ENCODE measurements at places on chromosomes 13 and 19.

DNA sequence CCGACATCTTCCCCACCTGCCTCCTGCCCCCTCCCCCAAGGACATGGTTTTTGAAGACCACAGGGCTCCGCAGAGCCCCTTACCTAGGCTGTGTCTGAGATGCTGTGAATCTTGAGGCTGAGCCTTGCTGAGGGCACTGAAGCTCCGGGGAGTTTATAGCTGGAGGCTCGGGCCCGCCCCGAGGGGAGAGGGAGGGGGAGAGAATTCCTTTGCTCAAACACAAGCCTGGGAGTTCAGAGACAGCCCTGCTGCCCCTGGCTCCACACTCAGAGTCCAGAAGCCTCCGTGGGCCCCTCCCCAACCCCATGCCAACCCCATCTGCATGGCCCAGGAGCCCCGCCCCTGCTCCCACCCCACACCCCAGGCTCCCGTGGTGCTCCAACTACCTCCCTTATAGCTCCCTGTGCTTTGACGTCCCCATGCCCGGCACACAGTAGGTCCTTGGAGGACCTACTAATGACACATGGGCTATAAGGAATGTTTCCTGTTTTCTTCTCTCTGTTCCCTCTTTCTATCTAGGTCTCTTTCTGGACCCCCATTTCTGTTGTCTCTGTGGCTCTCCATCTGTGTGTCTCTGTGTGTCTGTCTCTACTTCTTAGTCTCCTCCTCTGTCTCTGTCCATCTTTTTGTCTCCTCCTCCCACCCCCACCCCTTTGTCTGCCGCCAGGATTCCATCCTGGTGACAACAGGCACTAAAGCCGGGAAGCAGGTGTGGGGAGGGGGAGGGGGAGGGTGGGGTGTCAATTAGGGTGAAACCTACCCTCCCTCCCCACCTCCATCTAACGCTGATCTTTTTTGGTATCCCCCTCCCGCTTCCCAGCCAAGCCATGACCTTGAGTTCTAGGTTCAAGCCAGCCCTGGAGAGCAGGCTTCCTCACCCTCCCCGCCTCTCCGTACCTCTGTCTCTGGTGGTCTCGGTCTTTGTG lies at the start of gene TNNT1:
TSS of gene TNNT1 (minus strand) at position 129 of the 926 bp plus-strand sequence. CDS start 2,049 bp downstream, outside the sequence.
- no peak for DNase-seq

DNA sequence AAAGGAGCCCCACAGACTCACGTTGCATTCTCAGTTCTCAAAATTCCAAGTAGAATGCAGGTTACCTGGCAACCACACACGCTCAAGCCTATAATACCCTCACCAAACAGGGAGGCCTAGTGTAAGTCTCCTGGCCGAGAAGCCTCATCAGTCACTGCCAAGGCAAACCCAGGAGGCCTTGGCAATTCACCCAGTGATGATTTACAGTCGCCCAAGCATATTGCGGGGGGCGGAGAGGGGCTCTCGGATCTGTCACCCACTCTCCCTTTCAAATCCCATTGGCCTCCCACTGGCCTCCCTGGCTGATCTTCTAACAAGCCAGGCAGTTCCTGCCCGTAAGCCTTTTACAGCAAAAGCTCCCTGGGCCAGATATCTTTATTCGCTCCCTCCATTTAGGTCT lies 1.1 kb downstream of the AKAP8L start:
- DNase-seq: no peak

GRCh38 chr13:106484084-106484483 lies 51.4 kb downstream of the EFNB2 start:
- DNase-seq: no peak

GRCh38 chr19:54481326-54481930 lies 8.3 kb upstream of the CDC42EP5 start:
- no peak for DNase-seq

DNA sequence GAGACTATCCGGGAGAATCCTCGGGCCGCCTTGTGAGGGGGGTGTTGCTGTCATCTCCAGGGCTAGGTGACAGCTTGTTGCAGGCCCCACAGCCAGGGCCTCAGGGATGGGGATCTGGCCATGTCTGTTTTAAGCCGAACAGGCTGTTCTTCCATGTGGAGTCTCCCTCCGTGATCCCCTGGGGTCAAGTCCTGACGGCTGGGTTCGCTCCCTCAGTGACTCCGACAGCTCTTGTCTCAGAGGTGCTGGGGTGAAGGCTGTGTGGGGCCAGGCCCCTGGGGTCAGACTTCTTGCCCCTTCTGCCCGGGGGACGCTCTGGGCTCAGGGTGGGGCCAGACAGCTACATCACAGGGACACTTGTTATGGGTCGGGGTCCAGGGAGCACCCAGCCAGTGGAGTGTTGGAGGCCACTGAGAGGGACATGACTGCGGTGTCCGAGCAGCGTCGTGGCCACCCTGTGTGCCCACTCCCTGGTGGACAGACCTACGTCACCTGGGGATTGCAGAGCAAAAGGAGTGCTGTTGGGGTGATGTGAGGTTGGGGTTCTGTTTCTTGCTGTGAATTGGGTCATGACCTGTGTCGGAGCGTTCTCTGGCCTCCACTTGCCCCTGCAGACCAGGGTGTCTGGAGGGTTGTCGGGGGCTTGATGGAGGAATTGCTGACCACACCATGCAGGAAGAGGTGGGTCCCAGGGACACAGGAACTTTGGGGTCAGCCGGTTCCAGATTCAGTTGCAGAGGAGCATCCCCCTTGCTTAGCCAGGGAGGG lies 21.5 kb downstream of the EPN1 start:
- DNase-seq: no peak

DNA sequence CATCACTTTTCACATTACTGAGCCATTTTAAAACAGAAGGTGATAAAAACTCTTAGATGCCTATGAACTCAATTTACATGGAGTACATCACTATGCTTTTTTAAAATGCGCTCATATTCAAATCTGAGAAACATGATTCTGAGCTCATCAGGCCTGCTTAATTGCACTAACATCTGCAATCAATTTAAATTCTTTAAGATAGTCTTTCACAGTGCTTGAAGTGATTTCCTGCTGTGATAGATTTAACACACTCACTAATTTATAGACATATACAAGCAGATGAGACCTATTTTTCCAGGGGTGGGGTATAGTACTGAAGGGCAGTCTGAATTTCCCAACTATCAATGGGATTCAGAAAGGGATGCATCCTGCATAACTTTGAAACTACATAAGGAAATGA lies 82.9 kb downstream of the DIAPH3 start:
- no peak for DNase-seq

DNA sequence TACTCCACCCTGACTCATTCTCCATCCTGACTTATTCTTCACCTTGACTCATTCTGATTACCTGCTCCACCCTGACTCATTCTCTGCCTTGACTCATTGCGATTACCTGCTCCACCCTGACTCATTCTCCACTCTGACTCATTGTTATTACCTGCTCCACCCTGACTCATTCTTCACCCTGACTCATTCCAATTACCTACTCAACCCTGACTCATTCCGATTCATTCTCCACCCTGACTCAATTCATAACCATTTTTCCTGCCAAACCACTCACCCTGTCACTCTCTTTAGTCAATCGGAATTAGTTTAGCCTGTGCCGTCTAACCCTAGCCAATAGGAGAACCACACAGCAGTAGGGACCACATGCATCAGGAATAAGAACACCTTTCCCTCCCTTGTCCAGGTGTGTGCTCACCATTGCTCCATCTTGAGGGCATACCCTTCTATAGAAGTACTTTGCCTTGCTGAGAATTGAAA lies 1227.4 kb upstream of the PCDH20 start:
- DNase-seq: no peak

- DNase-seq: no peak
These were observed 87.1 kb upstream of the IPO5 start for GRCh38 chr13:97866346-97866745.

DNA sequence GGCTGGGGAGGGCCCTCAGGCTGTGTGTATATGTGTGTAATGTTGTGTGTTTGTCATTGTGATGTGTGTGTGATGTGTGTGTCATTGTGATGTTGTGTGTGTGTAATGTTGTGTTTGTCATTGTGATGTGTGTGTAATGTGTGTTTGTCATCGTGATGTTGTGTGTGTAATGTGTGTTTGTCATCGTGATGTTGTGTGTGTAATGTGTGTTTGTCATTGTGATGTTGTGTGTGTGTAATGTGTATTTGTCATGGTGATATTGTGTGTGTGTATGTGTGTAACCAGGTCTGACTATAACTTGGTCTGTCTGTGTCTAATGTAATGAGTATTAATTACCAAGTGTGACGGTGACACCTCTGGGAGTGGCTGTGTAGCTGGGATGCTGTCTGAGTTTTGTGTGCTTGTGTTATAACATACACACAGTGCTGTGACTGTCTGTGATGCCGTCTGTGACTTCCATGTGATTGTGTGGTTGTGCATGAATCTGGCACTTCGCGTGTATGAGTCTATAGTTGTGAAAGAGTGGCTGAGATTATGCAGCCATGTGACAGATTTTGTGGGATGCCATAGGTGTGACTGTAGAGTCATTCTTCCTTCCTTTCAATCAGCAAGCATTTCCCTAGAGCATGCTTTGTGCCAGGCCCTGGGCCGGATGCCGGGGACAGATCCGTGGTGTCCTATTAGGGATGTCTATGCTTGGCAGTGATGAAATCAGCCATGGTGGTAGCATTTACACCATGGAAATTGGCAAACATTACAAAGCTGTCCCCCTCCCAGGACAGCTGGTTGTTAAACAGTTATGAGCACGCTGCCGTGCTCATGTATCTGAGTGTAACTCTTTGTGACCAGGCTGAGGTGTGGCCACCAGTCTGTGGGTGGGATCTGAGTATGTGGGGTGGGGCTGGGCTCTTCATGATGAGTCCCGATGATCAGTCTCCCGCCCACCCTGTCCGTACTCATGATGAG lies 6.4 kb downstream of the TNFSF14 start:
- DNase-seq: no peak

- no peak for DNase-seq
These were observed 3.2 kb downstream of the NPAS1 start for GRCh38 chr19:47022541-47023447.

GRCh38 chr19:6073858-6074708 lies 36.2 kb downstream of the RFX2 start:
- DNase-seq: no peak

DNA sequence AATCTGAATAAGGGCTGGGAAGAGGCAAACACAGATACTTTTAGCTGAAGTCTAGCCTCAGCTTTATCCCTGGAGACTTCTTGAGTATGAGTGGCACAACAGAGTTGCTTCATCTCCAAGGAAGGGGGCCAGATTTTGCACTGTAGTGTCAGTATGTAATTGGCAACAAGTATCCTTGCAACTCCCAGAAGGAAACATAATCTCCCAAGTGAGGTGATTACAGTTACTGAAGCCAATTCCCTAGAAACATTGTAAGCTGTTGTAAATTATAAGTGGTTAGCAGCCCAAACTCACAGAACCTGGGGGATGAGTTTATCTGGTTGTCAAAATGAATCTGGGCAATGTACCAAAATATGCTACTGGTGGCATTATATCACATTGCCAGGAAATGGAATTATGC lies 2065.7 kb upstream of the PCDH20 start:
- DNase-seq: no peak

DNA sequence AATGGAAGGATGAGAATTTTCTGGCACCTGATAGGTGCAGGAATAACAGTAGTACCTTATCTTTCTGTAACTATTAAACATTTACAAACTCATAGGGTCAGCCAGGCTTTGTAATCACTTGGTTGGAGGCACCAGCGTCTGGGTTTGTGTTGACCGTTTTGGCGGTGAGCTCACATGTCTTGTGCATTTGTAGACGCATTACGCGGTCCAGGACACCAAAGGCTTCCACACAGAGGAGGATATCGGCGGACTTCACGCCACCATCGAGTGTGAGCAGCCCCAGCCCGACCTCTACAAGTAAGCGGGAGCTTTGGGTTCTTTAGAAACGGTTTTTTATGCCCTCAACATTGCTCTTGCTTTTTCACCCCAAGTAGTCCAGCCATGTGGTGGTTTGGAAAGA lies 129.3 kb downstream of the ATP11A start:
- DNase-seq: no peak

DNA sequence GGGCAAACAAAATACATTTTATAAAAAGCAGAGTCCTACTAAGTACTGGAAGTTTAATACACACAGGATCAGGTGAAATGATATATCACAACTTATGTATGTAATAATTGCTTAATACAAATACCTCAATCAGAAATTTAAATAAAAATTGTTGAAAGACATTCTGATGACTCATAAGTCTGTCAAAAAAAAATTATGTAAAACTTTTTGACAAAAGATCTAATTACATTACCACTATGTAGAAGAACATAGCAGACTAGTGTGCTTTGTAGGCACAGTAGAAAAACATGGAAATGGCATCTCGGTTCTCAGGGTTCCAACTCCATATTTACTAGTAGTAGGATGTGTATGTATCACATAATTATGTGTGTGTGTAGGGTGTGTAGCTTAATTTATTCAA lies 156.2 kb downstream of the DNAJC3 start:
- no peak for DNase-seq

DNA sequence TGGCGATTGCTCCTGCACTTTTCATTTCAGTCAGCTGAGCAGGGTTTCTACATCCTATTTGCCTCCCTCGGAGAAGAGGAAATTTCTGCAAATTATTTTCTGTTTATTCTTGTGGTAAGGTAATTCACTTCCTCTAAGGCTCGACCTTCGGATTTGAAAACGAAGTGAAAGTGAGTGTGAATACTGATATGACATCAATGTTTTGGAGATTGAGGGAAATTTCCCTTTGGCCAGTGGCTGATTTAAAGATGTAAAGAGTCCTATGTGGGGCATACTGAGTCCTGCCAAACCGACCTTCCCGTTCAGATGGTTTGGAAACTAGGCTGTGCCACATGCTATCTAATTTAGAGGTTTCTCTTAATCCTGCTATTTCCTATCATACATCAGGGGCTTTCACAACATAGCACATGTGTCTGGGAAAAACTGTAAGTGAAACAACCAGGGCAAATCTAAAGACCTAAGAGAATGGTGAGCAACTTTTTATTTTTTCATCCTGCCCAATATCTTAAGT lies 112.3 kb downstream of the POSTN start:
- DNase-seq: no peak

DNA sequence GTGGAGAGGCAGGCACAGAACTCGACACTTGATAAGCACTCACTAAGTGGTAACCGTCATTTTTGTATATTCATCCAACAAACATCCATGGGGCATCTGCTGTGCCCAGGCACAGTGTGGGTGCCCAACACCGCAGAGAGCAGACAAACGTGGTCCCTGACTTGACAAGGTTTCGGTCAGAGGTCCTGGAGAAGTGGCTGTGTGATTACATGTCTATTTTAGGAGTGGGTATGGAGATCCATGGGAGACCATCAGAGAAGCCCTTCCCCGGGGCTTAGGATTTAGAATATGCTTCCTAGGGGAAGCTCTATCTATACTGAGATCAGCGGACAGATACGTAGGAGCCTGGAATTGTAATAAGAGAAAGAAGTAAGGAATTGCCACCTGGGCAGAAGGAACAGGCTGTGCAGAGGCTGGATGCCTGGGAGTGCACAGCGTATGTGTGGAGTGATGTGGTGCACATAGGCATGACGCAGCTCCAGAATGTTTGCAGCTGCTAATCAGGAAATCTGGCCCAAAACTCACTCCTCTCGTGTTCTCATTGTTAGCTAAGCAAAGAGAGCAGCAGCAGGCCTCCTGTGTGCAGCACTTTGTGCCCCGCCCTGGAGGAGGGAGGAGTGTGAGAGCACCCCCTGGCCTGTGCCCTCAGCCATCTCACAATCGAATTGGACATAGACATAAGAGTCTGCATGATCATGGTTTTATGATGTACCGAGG lies 23.0 kb upstream of the IRS2 start:
- DNase-seq: no peak

Measured in stimulated activated CD8-positive, alpha-beta memory T cell treated with anti-CD3 and anti-CD28 coated beads, Interleukin-7, amount 100 ng/mL, for 4 hours (primary cell).